ENCODE measurements at places on chromosomes 4 and X. TPM values are rescaled to one million over a fixed set of nuclear protein-coding genes. Genes with fewer than 3 reads are reported as not detected.

- DNase-seq: no peak
Measured at GRCh38 chr4:127759893-127760292, 22.2 kb upstream of the HSPA4L start.

DNA sequence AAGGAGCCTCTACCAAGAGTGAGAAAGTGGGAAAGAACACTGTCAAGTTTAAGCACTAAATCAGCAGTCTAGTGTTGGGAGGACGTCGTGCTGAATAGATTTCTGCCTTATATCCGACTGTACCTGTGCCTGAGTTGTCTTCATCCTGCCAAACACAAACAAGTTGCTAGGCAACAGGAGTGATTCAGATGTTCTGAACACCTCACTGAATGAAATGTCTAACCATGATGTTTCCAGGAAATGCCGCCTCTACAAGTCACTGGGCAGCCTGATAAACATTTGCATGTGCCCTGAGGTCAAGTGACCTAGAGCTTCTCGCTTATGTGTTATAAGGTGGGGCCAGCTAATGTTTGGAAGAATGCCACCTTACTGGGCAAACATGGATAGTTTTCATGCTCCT, 37.9 kb downstream of the SGMS2 start:
- no peak for DNase-seq

DNA sequence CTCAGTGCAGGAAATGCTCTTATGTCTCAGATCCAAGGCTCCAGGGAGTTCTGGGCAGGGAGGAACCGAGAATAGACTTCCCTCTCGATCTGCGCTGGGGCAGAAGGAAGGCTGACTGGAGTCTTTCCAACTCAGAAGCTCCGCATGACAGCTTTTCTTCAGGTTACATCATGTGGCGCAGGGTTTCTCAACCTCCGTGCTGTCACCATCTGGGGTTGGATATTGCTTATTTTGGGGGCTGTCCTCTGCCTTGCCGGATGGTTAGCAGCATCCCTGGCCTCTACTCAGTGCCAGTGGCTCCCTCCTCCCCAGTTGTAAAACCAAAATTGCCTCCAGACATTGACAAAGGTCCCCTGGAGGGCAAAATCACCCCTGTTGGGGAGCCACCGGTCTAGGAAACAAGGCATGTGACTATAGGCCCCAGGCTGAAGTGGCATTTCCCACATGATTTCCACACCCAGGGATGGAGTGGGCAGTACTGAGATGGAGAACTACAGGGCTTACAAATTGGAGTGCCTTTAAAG, 21.4 kb downstream of the REELD1 start:
- DNase-seq: no peak

The GPR119 gene
- not detected for total RNA-seq

DNA sequence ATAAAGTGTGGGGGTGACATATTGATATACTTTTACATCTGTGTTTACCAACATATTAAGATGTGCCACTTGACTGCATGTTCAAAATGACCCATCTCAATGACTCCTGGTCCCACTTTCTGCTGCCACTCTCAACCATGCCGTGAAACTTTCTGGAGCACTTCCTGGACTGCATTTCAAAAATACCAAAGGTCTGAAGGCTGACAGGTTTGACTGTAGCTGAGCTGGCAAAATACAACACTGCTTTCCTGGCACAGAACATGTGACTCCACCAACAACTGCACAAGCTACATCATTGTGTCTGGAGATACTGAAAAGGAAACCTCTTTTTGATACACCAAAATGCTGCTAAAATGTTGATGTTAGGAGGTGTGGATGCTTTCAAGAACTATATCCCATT, 184.8 kb downstream of the UNC5C start:
- DNase-seq: no peak

GRCh38 chr4:142326181-142326580, 519.9 kb downstream of the INPP4B start:
- DNase-seq: no peak

The CHM gene
- 13.7 TPM for total RNA-seq

The RPL34 gene
- 735 TPM for total RNA-seq

The GAGE1 gene
- total RNA-seq: not detected

DNA sequence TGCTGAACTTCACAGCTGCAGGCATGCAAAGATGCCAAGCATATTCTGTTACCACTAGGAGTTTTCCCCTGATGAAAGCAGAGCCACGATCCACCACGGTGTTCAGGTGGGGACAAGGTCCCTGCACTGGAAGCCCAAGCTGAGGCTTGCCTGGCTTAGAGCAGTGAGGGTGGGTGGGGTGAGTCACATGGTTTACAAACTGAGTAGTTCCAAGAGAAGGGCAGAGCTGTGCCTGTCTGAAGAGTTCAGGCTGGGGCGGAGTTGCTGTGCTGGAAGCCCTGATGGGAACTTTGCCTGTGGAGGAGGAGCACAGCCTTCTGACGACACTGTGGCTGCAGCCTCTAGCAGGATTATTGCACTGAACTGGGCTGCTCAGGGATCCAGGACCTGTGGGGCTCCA, 45.5 kb downstream of the FAM9B start:
- peak; percentile 37 for DNase-seq

DNA sequence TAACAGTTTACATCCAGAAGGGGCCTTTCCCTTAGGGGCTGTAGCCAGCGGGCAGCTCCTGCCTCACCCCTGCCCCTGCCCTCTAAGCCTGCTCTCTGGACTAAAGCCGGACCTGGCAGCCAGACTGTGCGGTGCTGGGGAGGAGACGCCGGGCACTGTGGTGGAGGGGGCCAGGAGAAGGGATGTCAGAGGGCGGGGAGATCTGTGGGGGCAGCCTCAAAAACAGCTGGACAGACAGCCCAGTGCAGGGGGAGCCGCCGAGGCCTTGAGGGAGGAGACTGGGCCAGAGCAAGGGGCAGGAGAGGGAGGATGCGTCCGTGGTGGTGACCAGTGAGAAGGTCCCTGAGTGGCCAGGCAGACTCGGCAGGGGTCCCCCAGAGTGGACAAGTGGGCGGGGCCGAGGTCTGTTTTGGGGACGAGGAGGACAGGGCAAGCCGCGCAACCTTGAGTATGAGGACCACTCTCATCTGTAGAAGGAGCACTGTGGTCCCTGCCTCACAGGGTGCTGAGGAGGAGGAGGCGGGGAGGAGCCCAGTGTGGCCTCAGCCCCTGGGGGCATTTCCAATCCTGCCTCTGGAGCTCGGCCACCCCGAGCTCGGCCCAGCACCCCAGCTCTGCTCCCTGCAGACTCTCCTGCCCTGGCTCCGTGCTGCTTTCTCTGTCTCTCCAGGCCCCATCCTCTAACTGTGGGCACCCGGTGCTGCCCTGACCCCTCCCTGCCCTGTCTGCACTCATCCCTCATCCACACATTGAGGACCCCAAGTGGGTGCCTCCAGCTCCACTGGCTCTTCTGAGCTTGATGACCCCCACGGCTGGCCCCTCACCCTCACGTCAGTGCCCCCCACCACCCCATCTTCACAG, 59.2 kb upstream of the NKX1-1 start:
- DNase-seq: peak; percentile 10

GRCh38 chr4:121252224-121252806, 88.2 kb upstream of the TNIP3 start:
- DNase-seq: peak; percentile 82

DNA sequence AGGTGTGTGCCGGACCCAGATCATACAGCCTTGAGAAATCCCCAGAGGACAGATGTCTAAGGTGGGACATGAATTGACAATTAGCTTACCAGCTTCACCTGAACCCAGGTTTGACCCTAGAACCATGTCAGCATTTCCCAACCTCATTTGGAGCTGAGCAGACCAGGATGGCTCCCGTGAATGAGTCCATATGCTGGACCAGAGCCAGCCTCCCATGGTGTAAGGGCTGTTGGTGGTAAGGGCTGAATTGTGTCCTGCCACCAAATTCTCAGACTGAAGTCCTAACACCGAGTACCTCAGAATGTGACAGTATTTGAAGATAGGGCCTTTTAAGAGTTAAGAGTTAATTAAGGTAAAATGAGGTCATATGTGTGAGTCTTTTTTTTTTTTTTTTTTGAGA, 88.3 kb downstream of the SLC34A2 start:
- DNase-seq: no peak

The SYTL5 gene
- 8.4 TPM for total RNA-seq

GRCh38 chr4:110073053-110073845, 125.2 kb downstream of the ELOVL6 start:
- DNase-seq: peak; percentile 14

- DNase-seq: no peak
Measured at GRCh38 chrX:30530606-30531005, 47.0 kb downstream of the TASL start.

The EFHC2 gene
- 7.5 TPM for total RNA-seq

GRCh38 chrX:20463296-20464075, 196.8 kb upstream of the RPS6KA3 start:
- no peak for DNase-seq

DNA sequence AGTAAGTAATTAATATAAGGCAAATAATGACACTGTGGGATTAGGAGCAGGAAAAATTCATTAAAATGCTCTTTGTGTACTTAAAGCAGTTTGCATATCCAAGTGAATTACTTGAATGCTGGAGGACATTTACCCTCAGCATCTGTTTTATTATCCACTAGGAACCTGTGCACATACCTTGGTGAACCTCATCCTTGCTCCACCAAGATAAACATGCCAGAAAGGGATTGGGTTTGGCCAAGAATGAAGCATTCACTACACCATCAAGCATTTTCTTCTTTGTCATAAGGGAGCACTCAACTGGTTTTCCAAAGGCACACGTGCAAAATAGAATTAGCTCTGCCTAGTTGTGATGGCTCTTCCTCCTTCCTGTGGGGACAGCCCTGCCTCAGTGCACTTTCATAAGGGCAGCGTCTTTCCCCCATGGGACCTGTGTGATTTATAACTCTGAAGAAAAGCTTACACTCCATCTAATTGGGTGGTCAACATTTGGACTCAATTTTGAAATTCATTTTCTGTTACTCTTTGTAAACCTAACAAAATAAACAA, 291.7 kb downstream of the USP46 start:
- no peak for DNase-seq

GRCh38 chr4:26858947-26859401, 1.7 kb upstream of the STIM2 start:
- DNase-seq: no peak

The RASSF6 gene
- 7.6 TPM for total RNA-seq

DNA sequence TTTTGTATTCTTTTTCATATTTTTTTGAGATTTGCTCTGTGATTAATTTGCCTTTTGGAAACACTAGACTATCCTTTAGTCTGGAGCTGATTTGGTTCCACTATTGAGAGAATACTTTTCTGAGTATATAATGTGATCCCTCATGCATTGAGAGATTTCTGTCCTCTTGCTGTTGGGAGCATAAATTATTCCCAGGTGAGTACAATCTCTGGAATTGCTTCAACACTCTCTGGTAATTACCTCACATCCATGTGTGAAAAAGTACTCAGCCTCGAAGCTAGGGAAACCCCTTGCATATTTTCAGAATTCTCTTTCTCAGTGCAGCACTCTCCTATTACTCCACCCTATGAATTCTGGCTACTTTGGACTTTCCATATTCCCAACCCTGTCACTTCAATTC, 550.0 kb downstream of the RAPGEF2 start:
- no peak for DNase-seq

- DNase-seq: no peak
Measured at GRCh38 chrX:11117745-11118144, 6.6 kb downstream of the HCCS start.

The AVPR2 gene
- 2.5 TPM for total RNA-seq

The WDR17 gene
- 4.9 TPM for total RNA-seq

GRCh38 chr4:59380841-59381366, 1819.2 kb upstream of the ADGRL3 start:
- no peak for DNase-seq

- no peak for DNase-seq
Measured at GRCh38 chr4:152678841-152679240, 956 bp downstream of the TMEM154 start.

The TRIML2 gene
- not detected for total RNA-seq

DNA sequence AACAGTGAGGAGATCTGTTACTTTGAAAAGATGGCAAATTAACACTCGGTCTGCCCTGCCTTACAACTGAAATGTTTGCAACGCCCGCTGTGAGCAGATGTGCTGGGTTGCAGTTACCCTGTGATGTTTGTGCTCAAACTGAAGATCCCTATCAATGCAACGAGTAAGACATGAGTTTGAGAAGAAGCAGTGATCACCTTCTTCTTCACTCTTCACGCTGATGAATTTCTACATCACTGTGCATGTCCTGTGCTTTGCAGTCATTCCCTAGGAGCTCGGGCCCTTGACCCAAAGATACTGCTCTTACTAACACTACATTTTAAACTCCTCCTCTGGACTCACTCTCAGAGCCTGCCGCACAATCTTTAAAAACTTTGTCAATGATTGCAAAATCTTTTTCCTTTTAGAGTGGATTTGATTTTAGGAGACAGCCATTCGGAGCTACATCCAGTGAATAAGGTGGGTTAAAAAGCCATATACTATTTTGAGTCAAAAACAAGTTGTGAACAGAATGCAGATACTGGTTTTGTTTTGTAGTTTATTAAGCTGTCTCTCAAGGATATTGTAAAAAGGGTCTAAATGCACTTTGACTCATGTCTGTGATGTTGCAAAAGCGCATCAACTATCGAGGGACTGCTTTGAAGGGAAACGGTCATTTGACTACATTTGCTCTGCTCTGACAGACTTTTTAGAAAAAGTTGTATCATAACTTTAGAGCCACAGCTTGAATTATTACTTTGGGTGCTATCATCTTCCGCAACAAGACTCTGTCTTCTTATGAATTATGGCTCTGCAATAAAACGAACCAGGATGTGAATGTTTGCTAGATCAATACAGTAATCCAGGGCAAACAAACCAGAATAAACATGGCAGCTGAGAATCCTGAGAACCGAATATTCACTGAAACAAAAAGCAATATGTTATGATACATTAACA, 5.7 kb upstream of the RHOH start:
- no peak for DNase-seq

The HSPA4L gene
- total RNA-seq: 6.0 TPM

The IL1RAPL2 gene
- 2.0 TPM for total RNA-seq

DNA sequence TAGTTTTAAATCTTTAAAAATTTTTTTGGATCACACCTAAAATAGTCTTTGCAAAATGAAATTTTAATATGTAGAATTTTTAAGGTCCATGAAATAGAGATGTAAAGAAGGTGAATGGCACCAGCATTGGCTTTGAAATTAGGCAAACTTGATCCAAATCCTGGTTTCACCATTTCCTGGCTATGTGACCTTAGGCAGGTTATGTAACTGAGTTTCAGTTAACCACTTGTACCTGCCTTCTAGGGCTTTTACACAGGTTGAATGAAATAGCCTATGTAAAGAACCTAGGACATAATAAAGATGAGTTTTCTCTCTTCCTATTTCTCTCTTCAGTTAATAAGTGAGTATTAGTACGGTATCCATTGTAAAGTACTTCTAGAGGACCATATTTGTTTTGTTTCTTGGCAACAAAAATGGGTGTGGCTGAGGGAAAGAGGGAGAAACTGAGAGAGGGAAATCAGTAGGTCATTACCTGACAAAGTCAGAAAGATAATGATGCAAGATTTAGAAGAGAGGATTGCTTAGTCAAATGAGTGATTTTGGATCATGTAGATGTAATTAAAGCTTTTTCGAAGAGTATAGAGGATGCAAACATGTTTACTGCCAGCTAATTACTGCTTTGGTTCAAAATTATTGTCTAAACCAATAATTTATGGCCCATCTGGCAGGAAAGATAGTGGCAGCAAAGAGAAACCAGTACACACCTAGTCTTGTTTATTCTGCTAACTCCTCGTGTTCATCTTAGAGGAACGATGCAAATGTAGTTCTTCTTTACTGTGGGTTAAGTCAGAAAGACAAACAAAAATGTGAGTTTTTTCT, 81.9 kb downstream of the PDLIM5 start:
- DNase-seq: no peak

The MTNR1A gene
- not detected for total RNA-seq

The SSX3 gene
- not detected for total RNA-seq

All from lung (tissue), 17 donors.